ENCODE measurements at places on chromosomes 3 and 15.

DNA sequence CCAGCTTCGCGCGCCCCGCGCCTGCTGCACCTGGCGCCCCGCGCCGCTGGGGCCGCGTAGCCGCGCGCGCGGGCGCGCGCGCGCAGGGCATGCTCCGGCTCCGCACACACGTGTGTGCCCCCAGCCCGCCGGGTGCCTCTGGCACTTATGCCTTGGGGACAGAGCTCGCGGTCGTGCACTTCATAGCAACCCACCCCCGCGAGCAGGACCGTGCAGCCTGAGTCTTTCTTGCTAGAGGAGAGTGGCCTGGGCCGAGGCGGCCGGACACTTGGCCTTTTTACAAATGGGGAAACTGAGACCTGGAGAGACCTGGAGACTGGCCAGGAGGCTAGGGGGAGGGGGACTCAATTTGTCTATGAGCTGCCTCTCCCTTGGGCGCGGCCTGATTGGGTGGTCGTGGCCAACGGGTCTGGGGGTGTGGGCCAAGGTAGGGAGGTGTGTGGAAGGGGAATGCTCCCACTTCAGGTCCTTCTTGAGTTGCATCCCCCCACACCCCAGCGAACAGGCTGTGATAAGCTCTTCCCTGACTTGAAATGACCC lies 562 bp downstream of the NBEAL2 start:
- DNase-seq: no peak

DNA sequence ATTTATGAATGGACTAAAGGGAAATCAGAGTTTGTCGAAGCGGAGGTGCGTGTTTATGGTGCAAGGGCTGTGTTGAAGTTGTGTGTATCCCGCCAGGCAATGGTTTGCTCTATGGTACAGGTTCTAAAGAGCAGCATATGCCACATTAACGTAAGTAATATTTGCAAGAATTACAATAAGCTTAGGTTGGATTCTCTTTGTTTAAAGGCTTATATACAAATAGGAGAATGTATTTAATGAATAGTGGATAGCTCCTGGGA lies 800 bp downstream of the EPHA3 start:
- no peak for DNase-seq

- DNase-seq: no peak
Measured at GRCh38 chr3:124346487-124346886, 354.6 kb upstream of the ROPN1 start.

GRCh38 chr3:153399636-153400035 lies 237.6 kb downstream of the RAP2B start:
- DNase-seq: no peak

- DNase-seq: no peak
Measured at GRCh38 chr15:97976766-97977503, 16.4 kb downstream of the ARRDC4 start.

GRCh38 chr3:122100591-122101463 lies 45.7 kb downstream of the CD86 start:
- DNase-seq: peak; percentile 78

DNA sequence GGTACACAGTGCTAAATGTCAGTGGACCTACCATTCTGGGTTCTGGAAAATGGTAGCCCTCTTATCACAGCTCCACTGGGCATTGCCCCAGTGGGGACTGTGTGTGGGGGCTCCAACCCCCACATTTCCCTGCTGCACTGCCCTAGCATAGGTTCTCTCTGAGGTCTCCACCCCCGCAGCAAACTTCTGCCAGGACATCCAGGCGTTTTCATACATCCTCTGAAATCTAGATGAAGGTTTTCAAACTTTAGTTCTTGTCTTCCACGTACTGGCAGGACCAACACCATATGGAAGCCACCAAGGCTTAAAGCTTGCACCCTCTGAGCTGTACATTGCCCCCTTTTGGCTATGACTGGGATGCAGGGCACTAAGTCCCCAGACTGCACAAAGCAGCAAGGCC lies 788.2 kb upstream of the ALCAM start:
- DNase-seq: no peak

DNA sequence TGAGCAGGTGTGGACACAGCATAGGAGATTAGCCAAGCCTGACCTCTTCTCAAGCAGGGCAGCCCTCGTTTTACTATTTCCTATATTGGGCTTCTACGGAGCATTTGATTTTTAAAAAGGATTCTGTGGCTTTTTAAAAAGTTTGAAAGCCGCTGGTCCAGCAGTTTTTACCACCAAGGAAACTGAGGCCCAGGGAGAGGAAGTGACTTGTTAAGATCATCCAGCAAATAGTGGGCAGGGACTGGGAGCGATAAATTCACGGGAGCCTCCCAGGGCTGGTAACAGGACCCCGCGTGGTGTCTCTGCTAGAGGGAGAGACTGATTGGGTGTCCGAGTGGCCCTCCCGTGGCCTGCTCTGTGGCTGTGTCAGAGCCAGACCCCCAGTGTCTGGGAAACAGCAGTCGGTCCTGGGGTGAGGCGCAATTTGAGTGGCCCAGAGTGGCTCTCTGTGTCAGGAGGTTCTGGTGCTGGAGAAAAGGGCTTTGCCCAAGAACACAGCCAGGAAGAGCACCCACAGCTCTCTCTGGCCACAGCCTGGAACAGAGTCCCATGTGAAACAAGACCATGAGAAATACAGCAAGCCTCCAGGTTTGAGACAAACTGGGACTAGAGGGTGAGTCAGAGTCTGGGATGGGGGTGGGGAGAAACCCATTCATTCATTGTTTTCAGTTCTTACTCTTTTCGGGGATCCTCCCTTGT lies 4.2 kb downstream of the FURIN start:
- DNase-seq: peak; percentile 44

DNA sequence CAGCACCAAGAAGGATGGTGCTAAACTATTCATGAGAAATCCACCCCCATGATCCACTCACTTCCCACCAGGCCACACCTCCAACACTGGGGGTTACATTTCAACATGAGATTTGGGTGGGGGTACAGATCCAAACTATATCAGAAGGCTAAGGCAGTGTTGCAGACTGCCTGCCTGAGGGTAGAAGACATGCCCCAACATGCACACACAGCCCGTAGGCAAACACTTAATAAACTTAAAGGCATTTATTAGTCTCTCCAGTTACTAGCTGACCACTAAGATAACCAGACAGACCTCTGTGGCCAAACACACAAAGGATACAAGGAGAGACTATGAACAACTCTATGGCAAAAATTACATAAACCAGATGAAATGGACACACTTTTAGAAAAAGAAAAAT lies 10.2 kb downstream of the FAM162A start:
- DNase-seq: no peak

- DNase-seq: no peak
Measured at GRCh38 chr3:76644305-76644675, 395.6 kb upstream of the ROBO2 start.

DNA sequence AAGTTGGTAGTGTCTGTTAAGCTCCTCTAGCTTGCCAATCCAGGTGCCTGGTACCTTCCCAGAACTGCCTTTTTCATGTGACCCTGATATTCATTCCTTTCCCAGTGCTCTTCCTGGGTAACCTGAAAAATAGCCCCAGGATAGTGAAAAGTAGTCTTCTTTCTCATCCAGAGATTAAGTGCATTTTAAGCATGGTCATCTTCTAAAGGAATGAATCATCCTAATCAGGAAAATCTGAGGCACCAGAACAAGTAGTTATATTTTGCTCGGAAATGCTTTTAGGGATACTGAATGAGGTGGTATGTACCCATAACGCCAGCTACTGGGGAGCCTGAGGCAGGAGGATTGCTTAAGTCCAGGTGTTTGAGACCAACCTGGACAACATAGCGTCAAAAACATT lies 23.1 kb upstream of the PDCD6IP start:
- no peak for DNase-seq

DNA sequence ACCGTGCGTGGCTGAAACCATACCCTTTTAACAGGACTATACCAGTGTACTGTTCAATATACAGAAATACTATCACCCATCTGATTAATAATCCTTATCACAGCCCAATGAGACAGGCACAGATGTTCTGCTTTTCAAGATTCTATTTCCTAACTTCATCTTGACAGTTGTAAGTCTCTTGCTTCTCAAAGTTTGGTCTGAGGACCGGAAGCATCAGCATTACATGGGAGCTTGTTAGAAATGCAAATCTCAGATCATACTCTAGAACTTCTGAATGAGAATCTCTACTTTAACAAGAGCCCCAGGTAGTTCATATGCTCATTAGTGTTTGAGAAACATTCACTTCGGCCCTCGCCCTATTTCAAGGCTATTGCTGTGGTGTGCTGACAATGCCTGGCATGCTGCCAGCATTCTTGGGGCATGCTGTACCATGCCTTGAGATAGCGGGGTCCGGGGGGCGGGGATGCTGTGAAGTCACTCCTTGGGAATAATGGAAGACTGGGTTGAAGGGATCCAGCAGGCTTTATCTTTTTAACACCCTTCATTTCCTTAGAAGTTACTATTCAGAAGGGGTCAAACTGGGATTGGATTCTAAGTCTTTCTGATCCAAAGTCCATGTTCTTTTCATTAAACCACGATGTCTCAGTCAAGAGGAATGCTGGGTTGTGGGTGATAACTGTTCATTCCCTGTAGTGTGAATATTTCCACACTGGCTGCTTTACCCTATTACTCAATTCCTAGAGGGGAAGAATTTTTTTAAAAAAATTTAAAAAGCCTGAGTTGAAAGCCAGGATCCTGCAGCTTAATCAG lies 194.7 kb downstream of the LPP start:
- no peak for DNase-seq

GRCh38 chr15:62894322-62895085 lies 148.0 kb upstream of the TPM1 start:
- DNase-seq: no peak

DNA sequence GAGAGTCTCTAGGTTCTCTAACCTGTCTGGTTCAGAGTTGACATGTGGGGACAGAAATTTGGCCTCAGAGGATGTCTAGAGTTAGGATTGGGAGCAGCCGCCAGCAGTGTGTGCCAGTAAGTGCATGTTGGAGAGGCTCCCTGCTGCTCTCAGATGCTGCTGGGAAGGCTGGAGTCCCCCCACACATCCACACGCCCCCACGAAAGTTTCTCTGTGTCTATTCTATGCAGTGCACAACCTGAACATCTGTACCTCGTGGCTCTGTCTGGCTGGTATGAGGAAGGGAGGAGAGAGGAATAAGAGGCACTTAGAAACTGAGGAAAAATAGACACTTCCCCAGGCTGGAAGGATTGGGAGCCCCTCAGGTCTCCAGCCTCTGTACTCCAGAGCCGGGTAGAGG lies 131.8 kb downstream of the RAB11A start:
- DNase-seq: no peak

- DNase-seq: no peak
Measured at GRCh38 chr3:185188816-185189215, 36.0 kb upstream of the C3orf70 start.

- peak; percentile 36 for DNase-seq
Measured at GRCh38 chr15:45645026-45645980, 10.5 kb downstream of the SQOR start.

DNA sequence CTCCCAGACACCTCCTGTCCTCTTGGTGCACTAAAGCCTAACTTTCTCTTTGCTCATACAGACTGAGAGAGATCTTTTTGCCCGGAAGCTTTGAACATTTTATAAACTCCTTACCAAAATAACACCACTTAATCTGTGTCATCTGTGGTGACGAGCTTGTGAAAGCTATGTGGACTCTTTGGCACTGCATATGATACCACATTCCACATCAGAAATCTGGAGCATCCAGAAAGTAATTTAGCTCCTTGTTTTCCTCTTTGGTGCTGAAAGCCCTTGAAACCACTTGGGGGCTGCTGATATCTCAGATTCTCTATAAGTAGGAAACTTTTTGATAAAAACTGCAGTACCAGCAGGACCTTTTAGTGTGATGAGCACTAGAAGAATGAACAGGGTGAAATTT lies 128.3 kb downstream of the ALCAM start:
- DNase-seq: no peak

GRCh38 chr3:132399054-132399929 lies 18.0 kb upstream of the DNAJC13 start:
- DNase-seq: peak; percentile 26

DNA sequence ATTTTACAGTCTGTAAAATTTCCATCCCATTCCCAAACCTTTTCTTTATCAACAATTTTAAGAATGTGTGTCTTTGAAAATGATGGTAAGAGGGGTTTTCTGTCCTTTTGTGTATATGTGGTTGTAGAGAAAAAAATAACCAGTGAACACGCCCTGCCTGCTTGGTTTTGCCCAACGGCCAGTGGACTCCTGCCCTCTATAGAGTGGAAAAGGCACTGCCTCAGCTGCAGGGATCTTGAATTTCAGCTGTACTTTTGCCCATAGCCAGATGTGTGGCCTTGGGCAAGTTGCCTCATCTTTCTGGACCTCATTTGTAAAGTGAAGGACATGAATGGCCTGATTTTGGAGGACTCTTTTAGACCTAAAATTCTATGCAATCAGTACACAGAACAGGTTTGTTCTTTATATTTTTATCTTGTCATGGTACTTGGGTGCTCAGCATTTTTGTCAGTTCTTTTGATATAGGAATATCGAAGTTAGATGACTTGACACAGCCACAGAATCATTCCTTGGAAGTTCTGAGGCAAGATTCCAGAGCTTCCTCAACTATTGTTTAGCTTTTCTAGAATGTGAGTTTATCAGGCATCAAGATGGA lies 81.0 kb downstream of the CLDN11 start:
- peak; percentile 24 for DNase-seq

DNA sequence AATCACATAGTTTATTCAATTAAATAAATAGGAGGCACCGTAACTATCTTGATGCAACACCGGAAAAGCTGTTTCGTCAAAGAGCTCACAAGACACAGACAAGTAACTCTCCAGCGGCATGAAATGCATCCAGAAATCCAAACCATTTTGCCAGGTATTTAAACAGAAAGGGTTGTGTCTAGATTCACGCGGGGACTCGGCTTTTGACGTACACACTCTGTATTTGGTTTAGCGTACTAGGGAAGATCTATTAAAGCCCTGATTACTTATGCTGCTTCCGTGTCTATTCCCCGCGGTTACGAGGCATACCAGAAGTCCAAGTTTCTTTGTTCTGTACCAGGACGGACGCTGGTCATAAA lies 718 bp downstream of the BNIP2 start:
- peak; percentile 41 for DNase-seq

DNA sequence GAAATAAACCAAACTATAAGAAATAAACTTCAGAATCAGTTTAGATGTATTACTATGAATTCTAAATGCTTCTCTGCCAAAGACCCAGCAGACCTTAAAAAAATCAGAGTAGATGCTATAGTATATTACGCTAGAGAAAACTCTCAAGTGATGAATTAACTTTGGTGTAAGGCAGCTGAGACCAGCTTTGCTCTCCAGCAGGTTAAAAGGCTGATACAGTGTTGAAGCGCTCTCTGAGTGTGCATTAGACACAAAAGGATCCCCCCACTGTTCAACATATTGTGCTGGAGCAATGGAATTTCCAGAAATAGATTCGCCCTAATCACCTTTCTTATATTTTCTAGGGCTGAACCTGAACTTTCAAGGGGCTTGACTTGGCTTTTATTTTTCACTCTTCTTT lies 190.0 kb downstream of the EFHB start:
- no peak for DNase-seq

DNA sequence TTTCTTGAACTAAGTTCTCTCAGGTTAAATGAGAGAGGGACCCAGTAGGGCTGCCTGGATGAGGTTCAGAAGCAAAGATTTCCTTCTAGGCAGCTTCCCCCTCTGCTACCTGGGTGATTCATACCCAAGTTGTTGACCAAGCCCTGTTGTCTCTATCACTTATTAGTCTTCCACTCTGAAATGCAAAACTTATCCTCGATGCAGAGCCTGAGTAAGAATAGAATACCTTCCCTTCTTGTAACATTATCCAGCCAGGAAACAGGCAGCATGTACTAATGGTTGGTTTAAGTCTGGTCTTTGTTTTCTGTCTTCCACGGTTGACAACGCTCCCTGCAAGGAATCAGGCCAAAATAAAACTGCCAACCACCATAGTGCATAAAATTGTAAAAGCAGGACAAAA lies 377.3 kb downstream of the MECOM start:
- DNase-seq: no peak

- DNase-seq: no peak
Measured at GRCh38 chr3:159798951-159799350, 189.7 kb upstream of the IL12A start.

Data from activated CD4-positive, alpha-beta memory T cell treated with anti-CD3 and anti-CD28 coated beads, Interleukin-2, amount 10 ng/mL, durations not matched to agents 7 days and 5 days (primary cell).